ENCODE measurements at places on chromosomes 4 and X. TPM values are rescaled to one million over a fixed set of nuclear protein-coding genes. Genes with fewer than 3 reads are reported as not detected.

CHRDL1 gene
- 25.9 TPM for total RNA-seq

DNA sequence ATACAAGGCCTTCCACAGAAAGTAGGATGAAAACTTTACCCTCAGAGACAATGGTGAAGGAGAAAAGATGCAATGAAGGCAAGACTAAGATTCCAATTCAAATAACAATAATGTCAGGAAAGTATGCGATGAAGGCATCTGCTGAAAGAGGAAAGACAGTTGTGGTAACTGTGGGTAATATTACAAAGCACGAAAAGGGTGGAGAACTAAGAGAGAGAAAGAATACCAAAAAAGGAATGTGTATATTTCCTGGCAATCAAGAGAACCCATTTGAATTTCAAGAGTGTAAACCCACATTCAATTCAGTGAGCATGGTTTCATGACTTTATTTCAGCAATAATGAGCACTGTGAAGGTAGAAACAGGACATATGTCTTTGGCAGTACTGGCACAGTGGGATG lies 225.5 kb downstream of the PALLD start:
- DNase-seq: no peak

DNA sequence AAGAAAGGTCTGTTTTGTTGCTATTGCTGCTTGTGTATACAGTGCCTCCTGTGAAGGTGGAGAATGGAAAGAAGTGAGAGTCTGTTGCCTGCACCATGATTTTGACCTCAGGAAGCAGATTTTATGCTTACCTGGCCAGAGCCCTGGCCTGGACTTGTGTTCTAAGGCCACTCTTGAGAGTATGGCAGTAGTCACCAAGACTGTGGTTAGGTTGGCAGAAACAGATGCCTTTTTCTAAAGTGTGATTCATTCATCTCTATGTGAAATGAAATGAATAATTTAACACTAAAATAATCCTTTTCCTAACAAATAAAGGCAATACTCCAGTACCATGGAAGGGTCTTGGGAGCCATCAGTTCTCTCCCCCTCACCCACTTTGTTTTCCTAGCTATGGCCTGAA lies 161.8 kb downstream of the DCLK2 start:
- DNase-seq: no peak

BRS3 gene
- not detected for total RNA-seq

- no peak for DNase-seq
These were observed 13.3 kb downstream of the TLR3 start for GRCh38 chr4:186082221-186082620.

GRCh38 chr4:41363384-41363981 lies 106.8 kb downstream of the UCHL1 start:
- DNase-seq: no peak

GIMD1 gene
- not detected for total RNA-seq

- DNase-seq: no peak
These were observed 7.3 kb downstream of the XK start for GRCh38 chrX:37692918-37693317.

- no peak for DNase-seq
These were observed 45.8 kb downstream of the TSPAN5 start for GRCh38 chr4:98612318-98613250.

GRCh38 chr4:11566444-11567022 lies 137.8 kb upstream of the HS3ST1 start:
- DNase-seq: no peak

DNA sequence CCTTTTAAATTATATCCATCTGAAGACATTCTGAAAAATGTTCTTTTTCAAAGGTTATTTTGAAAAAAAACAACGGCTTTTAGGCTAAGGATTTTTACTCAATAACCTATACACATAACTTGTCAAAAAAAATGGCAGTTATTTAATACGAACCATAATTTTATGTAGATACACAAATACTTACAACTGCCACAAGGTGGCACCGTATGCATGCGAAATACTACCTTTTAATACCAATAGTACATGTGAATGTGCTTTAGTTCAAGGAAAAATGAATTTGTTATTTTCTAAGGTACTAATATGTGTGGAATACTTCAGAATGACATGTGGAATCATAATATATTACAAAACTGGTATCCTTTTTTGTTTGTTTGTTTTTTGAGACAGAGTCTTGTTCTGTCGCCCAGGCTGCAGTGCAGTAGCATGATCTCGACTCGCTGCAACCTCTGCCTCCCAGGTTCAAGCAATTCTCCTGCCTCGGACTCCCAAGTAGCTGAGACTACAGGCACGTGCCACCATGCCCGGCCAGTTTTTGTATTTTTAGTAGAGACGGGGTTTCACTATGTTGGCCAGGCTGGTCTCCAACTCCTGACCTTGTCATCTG lies 4.6 kb upstream of the MAD2L1 start:
- peak; percentile 49 for DNase-seq

SLC10A6 gene
- total RNA-seq: not detected

GRCh38 chr4:2818351-2818939 lies 25.2 kb upstream of the ADD1 start:
- DNase-seq: peak; percentile 95

PAGE2B gene
- not detected for total RNA-seq

BMX gene
- not detected for total RNA-seq

SOWAHD gene
- 0.72 TPM for total RNA-seq

DNA sequence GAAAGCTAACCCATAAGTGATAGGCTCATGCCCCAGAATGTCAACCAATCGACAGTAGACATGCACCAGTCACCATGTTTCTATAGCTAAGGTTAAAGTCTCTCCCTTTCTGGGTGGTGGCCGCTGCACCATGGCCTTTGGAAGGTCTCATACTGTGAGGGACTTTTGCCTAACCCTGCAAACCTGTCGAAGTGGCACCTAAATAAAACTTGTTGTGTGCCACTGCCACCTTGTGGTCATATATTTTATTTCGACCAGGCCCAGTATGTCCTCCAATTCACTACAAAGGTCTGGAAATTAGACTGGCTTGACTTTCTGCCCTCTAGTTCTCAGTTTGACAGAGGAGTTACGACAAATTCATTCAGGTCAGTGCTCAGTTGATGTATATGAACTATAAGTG lies 163.1 kb downstream of the SMARCA1 start:
- DNase-seq: no peak

DNA sequence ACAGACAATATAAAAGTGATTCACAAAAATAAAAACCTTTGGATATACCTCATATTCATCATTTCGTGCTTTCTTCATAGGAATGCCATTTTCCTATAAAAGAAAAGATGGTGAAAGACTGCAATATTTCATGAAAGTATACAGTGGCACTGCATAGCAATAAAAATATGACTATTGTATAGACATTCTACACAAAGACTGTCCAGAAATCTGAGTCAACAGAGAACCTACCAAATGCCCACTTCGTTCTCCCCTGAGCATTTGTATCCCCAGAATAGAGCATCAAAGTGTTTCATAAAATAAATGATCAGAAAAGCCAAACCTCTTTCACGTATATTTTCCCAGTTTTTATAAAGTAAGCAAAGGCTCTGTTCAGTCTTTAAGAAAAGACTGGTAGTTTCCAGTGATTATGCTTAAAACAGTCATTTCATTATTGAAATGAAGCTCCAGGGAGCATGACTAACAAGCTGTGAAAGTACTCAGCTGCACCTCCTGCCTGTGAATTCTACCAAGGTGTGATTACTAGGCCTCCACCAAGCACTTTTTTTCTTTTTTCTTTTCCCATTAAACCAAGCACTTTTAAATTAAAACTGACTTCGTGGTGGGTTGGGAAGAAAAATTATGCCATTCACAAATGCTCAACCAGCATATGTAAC lies 20.2 kb downstream of the PPA2 start:
- no peak for DNase-seq

ADH7 gene
- total RNA-seq: not detected

CNGA2 gene
- total RNA-seq: not detected

GRCh38 chrX:63658920-63659319 lies 126.1 kb downstream of the ARHGEF9 start:
- DNase-seq: no peak

AKAP14 gene
- not detected for total RNA-seq

- DNase-seq: no peak
These were observed 8.9 kb downstream of the ZIC3 start for GRCh38 chrX:137574784-137575293.

ARSJ gene
- 18.6 TPM for total RNA-seq

GPR50 gene
- not detected for total RNA-seq

PASD1 gene
- total RNA-seq: not detected

GLRB gene
- total RNA-seq: 32.4 TPM

DNA sequence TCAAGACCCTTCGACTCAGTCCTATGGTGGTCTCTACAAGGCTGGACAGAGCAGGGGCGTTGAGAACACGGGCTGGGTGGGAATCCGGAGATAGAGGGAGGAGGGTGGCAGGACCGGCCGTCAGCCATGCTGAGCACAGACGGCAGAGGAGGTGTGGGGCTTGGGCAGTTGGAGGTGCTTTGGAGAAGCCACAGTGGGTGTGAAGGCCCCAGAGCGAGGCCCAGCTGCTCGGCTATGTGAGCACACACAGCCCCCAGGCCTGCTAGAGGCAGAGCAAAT lies 4.2 kb downstream of the PDE6B start:
- no peak for DNase-seq

DNA sequence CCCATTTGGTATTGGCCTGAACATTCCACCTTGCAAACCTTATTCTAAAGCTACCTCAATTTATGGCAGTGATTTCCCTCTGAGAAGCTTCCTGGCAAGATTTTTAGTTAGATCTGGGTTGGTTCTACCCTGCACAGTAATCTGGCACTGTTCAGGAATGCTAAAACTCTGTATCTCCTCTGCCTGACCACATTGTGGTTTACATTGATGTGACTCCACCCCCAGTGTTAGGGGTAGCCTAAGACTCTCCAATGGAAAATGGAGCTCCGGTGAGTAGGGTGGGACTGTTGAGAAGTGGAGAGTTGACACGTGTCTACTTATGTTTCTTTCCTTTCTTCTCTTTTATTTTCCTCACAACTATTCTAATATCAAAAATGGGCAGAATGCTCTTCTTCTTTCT lies 45.4 kb downstream of the BMPR1B start:
- no peak for DNase-seq

DNA sequence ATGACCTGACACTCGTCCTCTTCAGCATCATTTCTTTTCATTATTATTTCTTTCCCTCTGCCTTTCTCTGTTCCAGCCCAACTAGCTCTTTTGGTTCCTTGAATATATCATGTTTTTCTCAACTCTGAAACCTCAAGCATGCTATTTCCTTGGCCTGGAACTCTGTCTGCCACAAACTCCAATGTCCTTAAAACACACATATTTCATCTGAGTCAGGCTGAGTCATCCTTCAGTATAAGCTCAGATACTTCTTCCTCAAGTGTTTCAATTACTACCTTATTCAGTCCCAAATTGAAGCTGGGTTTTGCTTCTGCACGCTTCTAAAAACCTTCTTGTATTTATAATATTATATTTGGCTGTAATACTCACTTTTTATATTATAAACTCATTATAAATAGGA lies 424.2 kb downstream of the PDGFC start:
- peak; percentile 64 for DNase-seq

DNA sequence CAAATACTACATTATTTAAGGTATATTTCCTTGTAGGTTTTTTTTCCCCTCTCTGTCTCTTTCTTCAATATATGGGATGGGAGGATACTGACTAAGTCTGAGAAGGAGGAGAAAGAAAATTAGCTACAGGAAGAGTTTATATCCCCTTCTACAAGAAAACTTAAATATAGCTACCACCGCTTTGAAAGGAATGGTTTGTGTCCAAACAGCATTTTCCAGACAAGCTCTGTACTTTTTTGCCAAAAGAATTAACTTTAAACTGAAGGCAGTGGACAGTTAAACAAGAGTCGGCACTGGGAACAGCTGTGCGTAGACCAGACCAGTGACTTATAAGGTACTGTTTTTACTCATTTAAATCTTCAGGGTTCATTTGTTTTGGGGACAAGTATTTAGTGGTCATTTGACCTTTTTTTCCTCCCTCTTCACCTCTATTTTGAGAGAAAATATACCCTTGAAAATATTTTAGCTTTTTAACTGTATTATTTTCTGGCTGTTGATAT lies 303.7 kb downstream of the ARHGAP24 start:
- DNase-seq: no peak

SERTM2 gene
- under 0.01 TPM for total RNA-seq

DNA sequence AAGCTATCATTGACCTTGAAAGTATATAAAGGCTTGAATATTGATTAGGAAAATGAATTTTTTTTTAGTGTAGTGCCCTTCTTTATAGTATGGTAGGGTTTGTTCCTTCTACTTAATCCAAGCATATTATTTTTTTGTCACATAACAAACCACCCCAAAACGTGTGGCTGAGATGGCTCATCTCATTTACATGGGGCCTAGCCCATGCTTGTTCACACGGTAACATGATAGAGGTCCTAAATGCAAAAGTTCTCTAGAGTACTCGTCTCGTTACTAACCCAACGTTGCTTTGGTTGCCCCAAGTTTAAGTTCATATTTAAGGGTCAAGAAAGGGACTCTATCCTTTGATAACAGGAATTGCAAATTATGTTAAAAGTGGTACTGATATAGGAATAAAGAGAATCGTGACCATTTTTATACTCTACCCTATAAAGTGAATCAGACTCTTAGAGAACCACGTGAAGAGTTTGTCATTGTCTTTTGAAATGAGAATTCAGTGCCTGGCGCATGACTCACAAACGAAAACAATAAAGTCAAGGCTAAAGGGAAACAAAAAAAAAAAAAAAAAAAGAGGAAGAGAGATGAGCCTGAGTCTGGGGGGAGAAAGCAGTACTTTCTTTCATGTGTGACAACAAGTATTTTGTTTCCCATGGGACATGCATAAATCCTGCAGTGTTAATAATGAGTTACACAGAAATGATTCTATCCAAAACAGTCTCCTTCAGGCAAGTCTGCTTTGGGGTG lies 402.8 kb upstream of the NWD2 start:
- DNase-seq: no peak

- peak; percentile 23 for DNase-seq
These were observed 120.9 kb upstream of the GRID2 start for GRCh38 chr4:92182736-92183407.

PPP2R2C gene
- total RNA-seq: not detected

DNA sequence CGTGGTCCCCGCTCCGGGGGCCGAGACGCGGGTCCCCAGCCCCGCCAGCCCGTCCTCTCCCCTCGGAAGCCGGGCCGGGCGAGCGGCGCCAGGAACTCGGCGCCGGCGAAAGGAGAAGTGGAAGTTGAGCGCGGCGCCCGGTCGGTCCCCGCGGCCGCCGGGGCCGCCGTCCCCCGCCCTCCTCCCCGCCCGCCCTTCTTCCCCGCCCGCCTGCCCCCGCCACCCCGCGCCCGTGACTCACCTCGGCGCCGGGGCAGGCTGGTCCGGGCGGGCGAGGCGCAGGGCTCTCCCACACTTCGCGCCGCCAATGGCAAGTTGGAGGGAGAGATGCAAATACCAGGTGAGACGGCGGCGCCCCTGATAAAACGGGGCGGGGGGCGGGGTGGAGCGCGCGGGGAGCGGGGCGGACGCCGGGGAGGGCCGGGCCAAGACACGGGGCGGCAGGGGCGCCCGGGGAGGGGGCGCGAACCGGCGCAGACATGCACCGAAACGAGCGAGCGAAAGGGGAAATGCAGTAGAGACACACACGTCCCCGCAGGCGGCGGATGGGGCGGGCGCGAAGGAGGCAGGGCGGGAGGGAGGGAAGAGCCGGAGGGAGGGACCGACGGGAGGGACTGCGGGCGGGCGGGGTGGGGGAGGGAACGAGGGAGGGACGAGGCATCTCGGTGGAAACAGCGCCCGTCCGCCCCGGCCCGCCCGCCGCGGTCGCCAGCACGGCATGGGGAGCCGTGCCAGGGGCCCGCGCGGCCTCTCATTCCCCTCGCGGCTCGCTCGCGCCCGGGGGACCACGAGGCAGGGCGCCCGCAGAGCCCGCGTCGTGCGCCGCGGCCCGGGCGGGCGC lies at the start of gene ELF4:
ELF4 (minus strand) TSS at position 119 of the 841 bp plus-strand sequence. CDS start 29,167 bp downstream, outside the sequence.
- peak; percentile 95 for DNase-seq

GRCh38 chr4:53480909-53481308 lies 103.5 kb downstream of the FIP1L1 start:
- DNase-seq: no peak
